Thymus (tissue), 14 donors: ENCODE measurements at places on chromosomes 2 and 18. TPM values are rescaled to one million over a fixed set of nuclear protein-coding genes. Genes with fewer than 3 reads are reported as not detected.

SPATA3 gene
- polyA plus RNA-seq: not detected

SIX3 gene
- 0.11 TPM for polyA plus RNA-seq

- no peak overlapping the region for H3K27ac ChIP-seq
- H3K36me3 ChIP-seq: peaks cover 21% of the 10 kb centered on the region
- H3K4me1 ChIP-seq: no peaks in the 10 kb centered on the region
- no peak overlapping the region for H3K4me3 ChIP-seq
- no peak for DNase-seq
Measured at GRCh38 chr2:224807153-224807964, 91.2 kb upstream of the CCDC195 start.

RETSAT gene
- 12.8 TPM for polyA plus RNA-seq

DNA sequence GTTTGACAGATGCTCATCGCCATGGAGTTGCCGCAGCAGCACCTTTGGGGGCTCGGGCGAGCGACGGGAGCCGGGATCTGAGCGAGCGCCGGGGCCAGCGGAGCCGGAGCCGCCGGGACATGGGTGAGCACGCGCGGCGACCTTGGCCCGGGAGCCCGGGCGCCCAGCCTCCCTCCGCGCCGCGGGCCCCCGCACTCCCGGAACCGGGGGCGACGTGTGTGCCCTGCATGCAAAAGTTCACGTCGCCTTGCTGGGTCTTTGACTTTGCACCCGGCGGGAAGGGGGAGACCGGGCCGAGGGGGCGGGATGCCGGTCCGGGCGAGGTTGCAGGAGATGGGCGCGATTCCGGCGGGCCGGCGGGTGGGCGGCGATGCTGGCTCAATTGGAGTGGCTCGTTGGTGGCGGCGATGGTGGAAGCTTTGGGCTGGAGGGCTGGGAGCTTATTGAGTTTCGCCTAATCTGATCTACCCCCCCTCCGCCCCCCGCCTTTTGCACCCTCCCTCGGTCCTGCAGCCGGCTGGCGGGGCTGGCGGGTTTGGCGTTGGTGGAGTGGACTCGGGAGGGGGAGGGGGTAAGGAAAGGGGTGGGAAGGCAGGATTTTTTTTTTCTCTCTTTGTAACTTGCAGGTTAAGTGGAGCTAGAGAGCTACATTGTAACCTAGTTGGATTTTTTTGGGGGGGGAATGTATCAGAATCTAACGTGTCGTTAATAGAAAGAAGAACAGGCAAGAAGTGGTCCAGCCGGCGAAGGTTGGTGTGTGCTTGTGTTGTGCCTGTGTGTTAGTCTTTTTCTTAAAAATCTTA lies at the start of gene SETBP1:
Gene SETBP1 (plus strand): TSS at position 616 of the 803 bp plus-strand sequence. CDS start 20,459 bp downstream, outside the sequence.
- peaks cover 29% of the 10 kb centered on the region for H3K4me1 ChIP-seq
- peaks cover 7% of the 10 kb centered on the region for H3K27me3 ChIP-seq
- no peak for DNase-seq
- H3K36me3 ChIP-seq: no peaks in the 10 kb centered on the region
- H3K27ac ChIP-seq: peak within 1 kb of the TSS; percentile 74
- H3K4me3 ChIP-seq: peak within 1 kb of the TSS; percentile 72

CIB4 gene
- not detected for polyA plus RNA-seq

DNA sequence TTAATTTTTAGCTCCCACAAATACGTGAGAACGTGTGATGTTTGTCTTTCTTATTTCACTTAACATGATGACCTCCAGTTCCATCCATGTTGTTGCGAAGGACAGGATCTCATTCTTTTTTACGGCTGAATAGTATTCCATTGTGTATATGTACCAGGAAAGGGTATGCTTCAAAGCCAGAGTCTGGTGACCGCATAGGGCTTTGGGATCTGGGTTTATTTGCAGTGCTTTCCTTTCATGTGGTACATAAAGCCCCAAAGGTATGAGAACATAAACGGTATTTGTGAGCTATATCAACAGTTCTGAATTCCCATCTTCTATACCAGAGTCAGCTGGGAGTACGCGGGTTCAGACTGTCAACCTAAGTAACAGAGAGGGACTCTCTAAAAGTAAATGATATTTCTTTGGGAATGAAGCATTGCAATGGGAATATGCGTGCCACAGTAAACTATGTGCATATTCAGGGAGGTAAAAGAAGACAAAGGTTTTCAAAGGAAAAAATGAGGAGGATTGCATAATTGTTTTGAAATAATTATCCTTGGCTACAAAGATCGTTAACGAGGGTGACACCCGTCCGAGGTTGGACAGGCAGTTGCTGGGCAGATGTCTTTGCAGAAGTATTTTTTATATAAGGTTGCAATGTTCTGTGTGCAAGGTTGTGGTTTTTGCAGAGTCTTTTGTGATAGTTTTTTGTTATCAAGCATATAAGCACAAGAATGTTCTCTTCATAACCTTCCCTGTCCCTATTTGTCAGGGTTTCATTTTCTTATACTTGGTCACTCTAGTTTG lies 24.4 kb downstream of the CRYGD start:
- H3K27me3 ChIP-seq: no peaks in the 10 kb centered on the region
- DNase-seq: no peak
- no peak overlapping the region for H3K4me3 ChIP-seq
- no peak overlapping the region for H3K27ac ChIP-seq
- no peaks in the 10 kb centered on the region for H3K36me3 ChIP-seq

GRCh38 chr2:241393524-241394196 lies 37.6 kb downstream of the FARP2 start:
- H3K27me3 ChIP-seq: no peaks in the 10 kb centered on the region
- H3K27ac ChIP-seq: no peak overlapping the region
- H3K4me1 ChIP-seq: peaks cover 11% of the 10 kb centered on the region
- H3K4me3 ChIP-seq: no peak overlapping the region
- H3K36me3 ChIP-seq: no peaks in the 10 kb centered on the region

MRO gene
- polyA plus RNA-seq: 1.5 TPM

FLACC1 gene
- 1.2 TPM for polyA plus RNA-seq

DNA sequence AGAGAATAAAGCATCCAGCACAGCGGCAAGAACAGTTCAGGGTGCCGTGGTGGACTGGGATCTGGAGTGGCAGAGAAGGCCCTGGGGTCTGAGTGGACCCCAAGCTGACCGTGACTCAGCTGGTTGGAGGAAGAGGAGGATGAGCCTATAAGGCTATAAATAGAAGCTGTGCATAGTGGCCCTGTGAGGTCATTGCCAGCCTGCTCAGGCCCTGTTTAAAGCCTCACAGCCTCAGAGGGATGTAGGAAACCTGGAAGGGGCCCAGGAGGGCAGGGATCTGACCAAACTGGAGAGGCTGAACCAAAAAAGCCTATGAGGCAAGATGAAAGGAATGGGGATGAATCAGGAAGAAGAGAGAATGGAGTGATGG lies 11.3 kb upstream of the DES start:
- no peaks in the 10 kb centered on the region for H3K4me1 ChIP-seq
- no peaks in the 10 kb centered on the region for H3K36me3 ChIP-seq
- H3K4me3 ChIP-seq: no peak overlapping the region
- no peaks in the 10 kb centered on the region for H3K27me3 ChIP-seq
- DNase-seq: no peak
- no peak overlapping the region for H3K27ac ChIP-seq

GRCh38 chr2:200225951-200226350 lies 80.5 kb upstream of the SPATS2L start:
- H3K27ac ChIP-seq: no peak overlapping the region
- DNase-seq: peak; percentile 60
- H3K36me3 ChIP-seq: no peaks in the 10 kb centered on the region
